ENCODE measurements at places on chromosomes 5 and 9. TPM values are rescaled to one million over a fixed set of nuclear protein-coding genes. Genes with fewer than 3 reads are reported as not detected.

Gene AHRR
- 7.6 TPM for polyA plus RNA-seq

GRCh38 chr9:17824191-17824590 lies 245.3 kb downstream of the SH3GL2 start:
- no peak for DNase-seq

DNA sequence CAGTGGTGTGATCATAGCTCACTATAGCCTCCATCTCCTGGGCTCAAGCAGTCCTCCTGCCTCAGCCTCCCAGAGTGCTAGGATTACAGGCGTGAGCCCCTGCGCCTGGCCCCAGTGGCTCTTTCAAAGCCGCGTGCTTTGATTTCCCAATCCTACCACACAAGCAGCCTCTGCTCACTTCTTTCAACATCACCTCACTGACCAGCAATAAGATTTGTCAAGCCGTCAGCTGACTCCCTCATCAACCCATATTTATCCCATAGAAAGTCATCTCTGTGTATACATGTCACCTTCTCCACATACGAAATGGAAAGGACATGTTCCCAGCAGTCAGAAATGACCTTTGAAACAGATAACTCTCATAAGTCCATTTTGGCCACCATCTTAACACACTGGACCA lies 26.0 kb downstream of the SLC31A2 start:
- DNase-seq, result no peak

- no peak for DNase-seq
Measured at GRCh38 chr5:150167908-150168307, 1.3 kb downstream of the CDX1 start.

- DNase-seq, result no peak
Measured at GRCh38 chr5:155772009-155772662, 554.8 kb upstream of the SGCD start.

- DNase-seq, result no peak
Measured at GRCh38 chr5:119019949-119020348, 31.6 kb upstream of the DTWD2 start.

GRCh38 chr5:73318308-73318719 lies 130.3 kb downstream of the FOXD1 start:
- DNase-seq, result no peak

All from right lung (tissue), 10 donors.